Activated CD8-positive, alpha-beta T cell treated with anti-CD3 and anti-CD28 coated beads, Interleukin-2, amount 10 ng/mL, durations not matched to agents 7 days and 5 days (primary cell): ENCODE measurements at places on chromosomes 13 and 19.
A peak's percentile ranks its signal among the peaks of the same experiment; 100 is the strongest.

- no peaks in the 10 kb centered on the region for H3K27me3 ChIP-seq
- H3K4me1 ChIP-seq, result peaks cover 7% of the 10 kb centered on the region
- H3K36me3 ChIP-seq, result no peaks in the 10 kb centered on the region
Measured at GRCh38 chr13:50422181-50423148, 407.2 kb downstream of the KCNRG start.

DNA sequence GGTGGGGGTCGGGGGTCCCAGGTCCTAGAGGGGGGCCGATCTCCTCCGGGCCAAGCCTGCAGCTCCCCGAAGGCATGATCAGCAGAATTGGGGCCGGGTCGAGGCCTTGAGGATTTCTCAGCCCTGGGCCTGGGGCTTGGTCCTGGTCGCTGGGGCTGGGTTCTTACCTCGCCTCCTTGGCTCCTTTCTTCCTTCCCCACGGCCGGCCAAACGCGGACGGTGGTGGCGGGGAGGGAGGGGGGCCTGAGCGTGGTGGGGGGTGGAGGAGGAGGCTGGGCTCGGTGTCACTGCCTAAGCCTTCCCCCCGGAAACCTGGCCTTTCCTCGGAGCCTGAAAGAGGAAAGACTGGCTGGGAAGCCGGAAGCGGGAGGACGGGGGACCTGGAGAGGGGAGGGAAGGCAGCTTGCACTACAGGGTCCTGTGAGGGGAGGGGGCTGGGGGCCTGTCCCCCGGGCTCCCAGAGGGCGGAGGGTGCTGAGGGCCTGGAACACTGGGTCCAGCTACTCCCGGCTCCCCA, at the start of gene ZNF579:
ZNF579 (minus strand) TSS at position 221 of the 517 bp plus-strand sequence. CDS start 1,209 bp downstream, outside the sequence.
- H3K36me3 ChIP-seq, result peaks cover 14% of the 10 kb centered on the region
- DNase-seq, result peak; percentile 79
- H3K27me3 ChIP-seq, result peaks cover 9% of the 10 kb centered on the region
- peaks cover 25% of the 10 kb centered on the region for H3K4me1 ChIP-seq
- H3K4me3 ChIP-seq, result peak within 1 kb of the TSS; percentile 76

GRCh38 chr19:6906559-6907060, 19.2 kb downstream of the ADGRE1 start:
- H3K27ac ChIP-seq, result no peak overlapping the region
- no peak for DNase-seq
- no peaks in the 10 kb centered on the region for H3K27me3 ChIP-seq
- H3K4me1 ChIP-seq, result no peaks in the 10 kb centered on the region
- no peak overlapping the region for H3K4me3 ChIP-seq

DNA sequence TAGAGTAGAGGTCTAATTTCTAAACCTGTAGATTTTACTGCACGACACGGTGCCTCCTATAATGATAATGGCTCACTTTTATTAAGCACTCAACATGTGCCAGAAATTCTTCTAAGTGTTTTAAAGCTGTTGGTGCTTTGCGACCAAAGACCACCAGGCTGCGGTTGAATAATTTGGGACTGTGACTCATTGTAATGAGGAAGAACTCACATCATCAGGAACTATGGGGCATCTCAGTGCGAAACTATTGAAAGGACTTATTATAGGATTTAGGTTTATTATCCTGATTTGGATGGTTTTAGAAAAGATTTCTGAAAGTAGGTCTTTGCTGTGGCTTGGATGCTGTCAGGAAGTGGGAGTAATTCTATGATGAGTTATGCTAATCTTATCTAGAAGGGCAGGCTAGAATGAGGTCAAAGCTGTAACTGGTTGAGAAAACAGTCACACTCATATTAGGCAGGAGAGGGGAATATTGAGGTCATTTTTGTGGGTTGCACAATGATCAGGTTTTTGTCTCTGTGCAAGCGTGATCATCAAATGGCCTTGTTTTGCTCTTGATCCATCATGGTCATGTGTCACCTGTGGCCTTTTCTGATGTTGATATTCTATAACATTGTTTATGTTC, 266.8 kb downstream of the PCDH20 start:
- no peak overlapping the region for H3K27ac ChIP-seq
- H3K4me1 ChIP-seq, result no peaks in the 10 kb centered on the region
- H3K36me3 ChIP-seq, result no peaks in the 10 kb centered on the region
- no peak for DNase-seq
- H3K27me3 ChIP-seq, result no peaks in the 10 kb centered on the region

DNA sequence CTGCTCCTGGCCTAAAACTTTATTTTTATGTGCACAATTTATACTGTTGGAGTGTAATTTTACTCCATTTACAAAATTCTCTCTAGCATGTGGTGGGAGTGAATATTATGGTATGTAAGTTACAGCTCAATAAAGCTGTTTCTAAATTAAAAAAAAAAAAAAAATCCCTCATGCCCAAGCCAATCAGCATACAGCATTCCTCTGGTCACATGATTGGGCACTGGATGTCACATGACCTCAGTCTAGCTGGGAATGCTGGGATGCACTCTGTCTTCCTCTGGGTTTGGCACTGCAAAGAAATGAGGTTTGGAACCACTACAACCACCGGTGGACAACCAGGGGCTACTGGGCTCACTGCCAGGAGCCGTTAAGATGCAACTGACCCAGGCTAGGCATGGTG, 67.6 kb downstream of the ZNF557 start:
- H3K36me3 ChIP-seq, result no peaks in the 10 kb centered on the region
- no peaks in the 10 kb centered on the region for H3K27me3 ChIP-seq

- H3K4me3 ChIP-seq, result no peak overlapping the region
- no peak overlapping the region for H3K27ac ChIP-seq
- H3K4me1 ChIP-seq, result peaks cover 13% of the 10 kb centered on the region
- H3K27me3 ChIP-seq, result no peaks in the 10 kb centered on the region
- no peak for DNase-seq
Measured at GRCh38 chr13:28204690-28205443, 66.5 kb downstream of the PAN3 start.

- H3K4me1 ChIP-seq, result no peaks in the 10 kb centered on the region
- no peaks in the 10 kb centered on the region for H3K27me3 ChIP-seq
- H3K4me3 ChIP-seq, result no peak overlapping the region
- H3K36me3 ChIP-seq, result no peaks in the 10 kb centered on the region
- no peak for DNase-seq
- no peak overlapping the region for H3K27ac ChIP-seq
Measured at GRCh38 chr19:27966390-27966816, 1246.5 kb downstream of the UQCRFS1 start.

DNA sequence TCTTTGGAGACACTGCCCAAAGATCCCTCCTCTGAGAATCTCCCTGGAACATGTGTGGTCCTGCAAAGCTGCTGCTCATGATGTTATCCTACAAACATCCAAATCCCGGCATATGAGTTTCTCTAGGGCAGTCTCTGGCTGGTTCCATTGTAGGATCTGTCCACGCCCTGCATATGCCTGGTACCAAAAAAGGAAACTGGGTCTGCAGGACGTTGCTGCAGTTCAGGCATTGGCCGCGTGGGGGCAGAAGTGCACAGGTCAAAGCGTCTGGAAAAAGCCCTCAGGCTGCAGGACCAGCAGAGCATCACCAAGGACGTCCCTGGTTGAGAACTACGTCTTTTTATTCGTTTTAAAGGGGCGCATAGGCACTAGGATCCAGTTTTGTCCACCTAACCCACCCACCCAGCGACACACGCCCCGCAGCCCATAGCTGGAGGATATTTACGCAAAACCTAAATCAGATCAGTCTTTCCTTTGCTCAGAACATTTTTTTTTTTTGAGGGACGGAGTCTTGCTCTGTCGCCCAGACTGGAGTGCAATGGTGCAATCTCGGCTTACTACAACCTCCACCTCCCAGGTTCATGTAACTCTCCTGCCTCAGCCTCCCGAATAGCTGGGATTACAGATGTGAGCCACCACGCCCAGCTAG, 12.9 kb upstream of the ZNF564 start:
- no peak overlapping the region for H3K4me3 ChIP-seq
- H3K4me1 ChIP-seq, result peaks cover 7% of the 10 kb centered on the region
- no peaks in the 10 kb centered on the region for H3K27me3 ChIP-seq
- peak; percentile 93 for DNase-seq

DNA sequence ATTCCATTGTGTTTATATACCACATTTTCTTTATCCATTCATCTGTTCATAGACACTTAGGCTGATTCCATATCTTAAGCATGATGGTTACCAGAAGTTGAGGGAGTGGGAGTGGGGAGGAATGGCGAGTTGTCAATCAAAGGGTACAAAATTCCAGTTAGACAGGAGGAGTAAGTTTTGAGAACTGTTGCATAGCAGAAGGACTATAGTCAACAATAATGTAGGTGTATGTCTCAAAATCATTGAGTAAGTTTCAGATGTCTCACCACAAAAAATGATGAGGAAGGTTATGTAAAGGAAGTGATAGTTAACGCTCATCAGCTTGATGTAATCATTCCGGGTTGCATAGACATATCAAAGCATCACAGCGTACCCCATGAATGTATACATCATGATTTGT, 4.6 kb upstream of the UBL3 start:
- peaks cover 25% of the 10 kb centered on the region for H3K4me1 ChIP-seq
- H3K4me3 ChIP-seq, result no peak overlapping the region
- no peaks in the 10 kb centered on the region for H3K27me3 ChIP-seq
- DNase-seq, result no peak

- no peak for DNase-seq
- no peaks in the 10 kb centered on the region for H3K27me3 ChIP-seq
- H3K36me3 ChIP-seq, result no peaks in the 10 kb centered on the region
- no peak overlapping the region for H3K4me3 ChIP-seq
- H3K4me1 ChIP-seq, result no peaks in the 10 kb centered on the region
Measured at GRCh38 chr13:80011448-80012212, 329.3 kb downstream of the SPRY2 start.

DNA sequence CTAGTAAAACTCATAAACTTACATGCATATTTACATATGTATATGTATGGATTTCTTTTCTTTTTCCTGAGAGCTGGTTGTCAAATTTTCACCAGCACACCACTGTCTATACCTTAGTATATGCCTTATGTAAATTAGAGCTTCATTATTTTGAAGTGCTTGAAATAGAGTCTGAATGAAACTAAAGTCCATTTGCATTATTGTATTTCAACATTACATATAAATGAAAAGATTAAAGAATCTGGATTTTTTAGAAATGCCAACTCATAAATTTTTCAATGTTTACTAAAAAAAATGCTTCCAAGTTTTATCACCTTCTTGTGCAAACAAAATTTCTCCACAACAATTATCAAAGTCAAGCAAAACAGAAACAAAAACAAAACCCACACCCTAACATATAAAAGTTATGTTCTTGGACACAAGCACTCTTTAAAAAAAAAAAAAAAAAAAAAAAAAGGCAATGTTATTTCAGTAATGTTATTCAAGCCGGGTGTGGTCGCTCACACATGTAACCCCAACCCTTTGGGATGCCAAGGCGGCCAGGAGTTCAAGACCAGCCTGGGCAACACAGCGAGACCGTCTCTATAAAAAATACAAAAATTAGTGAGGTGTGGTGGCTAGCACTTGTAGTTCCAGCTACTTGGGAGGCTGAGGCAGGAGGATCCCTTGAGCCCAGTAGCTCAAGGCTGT, 18.3 kb downstream of the MED26 start:
- no peak for DNase-seq
- no peak overlapping the region for H3K27ac ChIP-seq
- no peaks in the 10 kb centered on the region for H3K27me3 ChIP-seq

- no peak overlapping the region for H3K4me3 ChIP-seq
- DNase-seq, result no peak
- no peak overlapping the region for H3K27ac ChIP-seq
Measured at GRCh38 chr19:38015761-38016160, 108.8 kb downstream of the SIPA1L3 start.

DNA sequence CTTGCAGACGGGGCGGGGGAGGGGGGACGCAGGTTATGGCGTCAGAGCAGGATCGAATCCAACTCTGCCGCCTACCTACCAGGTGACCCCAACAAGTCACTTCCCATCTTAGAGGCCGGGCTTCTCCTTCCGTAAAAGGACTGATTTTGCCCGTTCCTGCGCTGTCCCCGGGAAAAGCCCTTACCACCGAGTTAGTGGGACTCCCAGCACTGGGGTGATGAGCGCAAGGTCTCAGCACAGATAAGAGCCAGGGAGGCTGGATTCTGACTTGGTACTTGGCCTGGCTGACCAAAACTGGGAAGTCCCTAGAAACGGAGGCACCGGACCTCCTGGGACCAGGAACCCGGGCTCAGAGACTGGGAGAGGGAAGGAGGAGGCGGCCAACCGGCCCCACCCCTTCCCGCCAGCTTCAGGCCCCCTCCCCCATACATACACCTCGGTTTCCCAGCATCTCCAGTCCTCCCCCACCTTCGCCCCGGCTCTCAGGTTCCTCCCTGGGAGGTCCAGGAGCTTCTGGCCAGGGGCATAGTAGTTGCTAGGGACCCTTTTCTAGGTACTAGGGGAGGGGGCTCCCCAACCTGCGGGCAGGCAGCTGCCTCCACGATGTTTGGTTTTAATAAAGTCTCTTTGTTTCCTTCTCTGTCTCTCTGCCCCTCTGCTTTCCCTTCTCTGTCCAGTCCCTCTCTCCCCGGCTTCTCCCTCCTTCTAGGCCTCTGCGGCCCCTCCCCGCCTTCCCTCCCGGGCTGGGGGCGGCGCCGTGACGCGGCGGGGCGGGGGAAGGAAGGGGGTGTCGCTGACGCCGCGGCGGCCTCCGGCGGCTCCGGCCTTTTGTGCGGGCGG, at the start of gene GRAMD1A:
GRAMD1A (plus strand) TSS at position 826 of the 840 bp plus-strand sequence. CDS start 156 bp downstream, outside the sequence.
- peaks cover 64% of the 10 kb centered on the region for H3K4me1 ChIP-seq
- peak; percentile 78 for DNase-seq
- H3K36me3 ChIP-seq, result peaks cover 31% of the 10 kb centered on the region
- H3K27ac ChIP-seq, result peak within 1 kb of the TSS; percentile 95
- H3K4me3 ChIP-seq, result peak within 1 kb of the TSS; percentile 87
- no peaks in the 10 kb centered on the region for H3K27me3 ChIP-seq

GRCh38 chr13:48181482-48182145, 51.4 kb upstream of the ITM2B start:
- H3K27me3 ChIP-seq, result no peaks in the 10 kb centered on the region
- H3K27ac ChIP-seq, result no peak overlapping the region
- H3K4me1 ChIP-seq, result peaks cover 40% of the 10 kb centered on the region
- no peak for DNase-seq

DNA sequence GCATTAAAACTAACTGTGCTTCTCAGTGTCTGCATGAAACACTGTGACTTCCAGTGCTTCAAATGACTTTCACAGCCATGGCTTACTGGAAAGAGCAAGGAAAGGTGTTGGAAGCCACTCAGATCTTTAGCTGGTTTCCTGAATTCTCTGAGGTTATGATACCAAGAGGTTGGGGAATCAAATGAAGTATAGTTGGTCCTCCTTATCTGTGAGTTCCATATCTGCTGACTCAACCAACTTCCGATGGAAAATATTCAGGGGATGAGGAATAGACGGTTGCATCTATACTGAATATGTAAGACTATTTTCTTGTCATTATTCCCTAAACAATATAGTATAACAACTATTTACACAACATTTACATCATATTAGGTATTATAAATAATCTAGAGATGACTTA, 32.4 kb downstream of the EPSTI1 start:
- H3K27me3 ChIP-seq, result no peaks in the 10 kb centered on the region
- H3K4me1 ChIP-seq, result no peaks in the 10 kb centered on the region
- H3K36me3 ChIP-seq, result peaks cover 66% of the 10 kb centered on the region
